ENCODE measurements at places on chromosomes 11 and 22.

DNA sequence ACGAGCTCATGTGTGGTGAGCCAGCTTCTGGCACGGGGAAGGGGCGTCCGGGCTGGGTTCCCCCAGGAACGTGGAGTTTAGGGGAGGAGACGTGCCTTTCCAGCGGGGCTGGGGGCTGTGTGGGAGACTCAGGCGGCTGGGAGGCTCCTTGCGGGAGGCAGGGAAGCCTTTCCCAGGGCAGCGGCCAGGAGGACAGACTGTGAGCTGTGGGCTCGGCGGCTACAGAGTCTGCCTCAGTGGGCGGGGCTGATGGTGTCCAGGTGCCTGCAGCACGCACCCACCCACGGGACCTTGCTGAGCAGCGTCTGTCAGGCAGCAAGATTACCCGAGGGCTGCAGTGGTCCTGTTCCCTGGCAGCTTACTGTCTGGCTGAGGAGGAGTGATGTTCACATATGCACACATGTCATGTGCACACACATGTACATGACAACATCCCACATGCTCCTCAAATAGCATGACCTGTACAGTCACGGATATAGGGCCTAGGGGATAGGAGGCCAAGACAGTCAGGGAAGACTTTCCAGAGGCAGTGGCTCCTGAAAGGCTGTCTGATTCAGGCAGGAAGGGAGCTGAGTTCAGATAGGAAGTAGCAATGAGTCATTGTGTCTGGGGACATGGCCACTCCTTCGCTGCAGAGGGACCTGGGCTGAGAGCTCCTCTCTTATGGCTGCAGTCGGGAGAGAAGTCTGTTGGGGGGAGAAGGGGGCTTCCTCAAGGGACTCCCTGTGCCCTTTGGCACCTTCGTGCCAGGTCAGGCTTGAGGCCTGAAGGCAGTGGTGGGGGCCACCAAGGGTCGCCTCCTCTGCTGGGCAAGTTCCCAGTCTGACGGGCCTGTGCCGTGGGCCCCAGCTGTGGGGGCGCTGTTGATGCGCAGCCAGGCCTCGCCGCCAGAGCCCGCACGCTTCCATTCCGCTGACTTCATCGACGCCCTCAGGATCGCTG, 23.3 kb upstream of the PPP6R3 start:
- DNase-seq = no peak

DNA sequence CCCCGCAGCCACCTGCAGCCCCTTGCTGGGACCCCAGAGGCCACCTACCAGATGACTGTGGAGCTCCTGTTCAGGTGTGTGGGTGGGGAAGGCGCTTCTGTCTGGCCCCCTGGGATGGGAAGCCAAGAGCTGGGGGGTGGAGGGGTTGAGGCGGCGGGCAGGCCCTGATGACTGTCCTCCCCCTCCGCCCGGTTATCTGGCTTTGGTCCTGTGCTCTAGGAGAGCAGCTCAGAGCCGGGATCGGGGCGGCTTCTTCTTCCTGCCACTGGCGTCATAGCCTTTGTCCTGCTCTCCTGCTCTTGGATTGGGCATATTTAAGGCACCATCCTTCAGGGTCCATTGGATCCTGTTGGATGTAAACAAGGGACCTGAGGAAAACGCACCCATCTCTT, 38.4 kb downstream of the TPCN2 start:
- no peak for DNase-seq

DNA sequence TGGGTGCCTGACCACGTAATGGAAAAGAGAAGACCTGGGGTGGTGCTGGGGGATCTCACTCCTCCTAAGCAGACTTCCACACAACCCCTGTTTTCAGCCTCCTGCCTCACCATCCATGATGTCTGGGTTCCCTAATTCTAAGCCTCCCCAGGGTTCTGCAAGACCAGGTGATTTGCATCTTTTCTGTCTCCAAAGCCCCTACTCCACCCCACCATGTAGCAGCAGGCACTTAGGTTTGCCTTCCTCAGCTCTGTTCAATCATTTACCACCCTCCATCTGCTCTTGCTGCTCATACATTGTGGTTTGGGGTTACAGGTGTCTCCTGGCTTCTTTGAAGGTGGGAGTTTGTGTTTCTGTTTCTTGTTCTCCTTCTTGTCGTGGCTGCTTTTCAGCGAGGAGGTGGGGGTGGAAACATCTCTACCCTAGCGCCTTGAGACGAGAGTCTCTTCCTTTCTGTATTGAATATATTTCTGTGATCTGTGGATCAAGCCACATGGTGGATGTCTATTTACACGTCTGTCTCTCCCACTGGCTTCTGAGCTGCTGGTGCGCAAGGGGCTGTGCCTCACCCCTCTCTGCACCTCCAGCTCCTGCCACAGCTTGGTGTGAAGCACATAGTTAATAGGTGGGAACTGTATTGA, 6.6 kb upstream of the SSTR3 start:
- DNase-seq = no peak

DNA sequence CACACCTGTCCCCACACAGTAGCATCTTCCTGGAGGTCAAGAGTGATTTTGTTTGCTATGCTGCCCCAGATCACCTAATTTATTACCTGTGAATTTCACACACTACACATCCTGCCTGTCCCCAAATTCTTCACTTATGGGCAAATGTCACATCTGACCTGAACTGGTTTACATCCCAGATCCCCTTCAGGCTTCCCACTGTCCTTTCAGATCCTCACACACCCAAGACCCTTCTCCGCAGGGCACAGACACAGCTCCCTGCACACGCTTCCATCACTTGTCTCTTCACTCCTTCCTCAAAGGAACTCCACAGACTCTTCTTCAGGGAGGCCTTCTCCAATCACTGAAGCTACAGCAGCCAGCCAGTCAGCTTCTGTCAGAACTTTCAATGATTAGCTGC, 118.7 kb upstream of the IGLL5 start:
- no peak for DNase-seq

DNA sequence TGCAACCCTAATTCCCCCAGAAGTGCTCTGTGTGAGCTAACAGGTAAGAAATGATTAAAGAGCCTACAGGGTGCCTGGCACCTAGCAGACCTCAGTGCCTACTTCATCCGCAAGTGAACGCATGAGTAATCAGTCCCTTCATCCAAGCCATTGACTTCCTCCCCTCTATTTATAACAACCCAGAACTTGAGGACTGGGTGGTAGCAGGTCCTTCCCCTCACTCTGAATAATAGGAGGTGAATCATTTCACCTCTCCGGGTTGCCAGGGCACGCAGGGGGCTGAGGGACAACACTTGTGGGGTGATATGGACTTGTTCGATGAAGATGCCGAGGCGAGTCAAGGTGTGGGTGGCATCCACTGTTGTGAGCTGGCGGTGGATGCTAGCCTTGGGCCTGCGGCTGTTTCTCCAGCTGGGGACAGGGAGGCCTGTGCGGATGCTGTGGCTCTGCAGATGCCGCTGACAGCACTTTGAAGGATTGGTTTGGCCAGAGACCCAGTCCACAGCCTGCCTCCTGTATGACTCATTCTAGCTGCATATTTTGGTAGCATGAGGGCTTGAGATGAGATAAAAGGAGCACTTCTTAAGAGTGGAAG, 11.7 kb upstream of the SORL1-AS1 start:
- no peak for DNase-seq

GRCh38 chr11:92376146-92376599, 151.6 kb downstream of the FAT3 start:
- no peak for DNase-seq

DNA sequence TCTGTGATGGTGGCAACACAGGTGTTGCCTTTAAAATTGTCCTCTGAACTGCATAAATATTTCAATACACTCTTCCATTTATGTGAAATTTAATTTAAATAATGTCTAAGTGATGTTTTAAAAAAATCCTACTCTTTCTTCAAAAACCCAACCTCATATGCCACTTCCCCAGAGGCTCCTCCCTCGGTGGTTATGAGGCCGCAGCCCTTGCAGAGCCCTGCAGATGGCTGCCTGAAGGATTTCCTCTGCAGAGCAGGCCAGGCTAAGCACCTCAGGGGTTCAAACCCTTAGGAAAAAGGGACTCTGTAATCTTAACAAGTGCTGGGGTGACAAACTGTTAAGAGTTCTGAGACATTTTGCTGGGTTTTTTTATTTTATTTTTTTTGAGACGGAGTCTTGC, 25.2 kb downstream of the MORC2 start:
- DNase-seq = no peak

GRCh38 chr11:131353766-131354165, 16.6 kb upstream of the NTM start:
- no peak for DNase-seq

GRCh38 chr11:46616551-46617133, 385 bp downstream of the HARBI1 start:
- DNase-seq = no peak

- no peak for DNase-seq
These were observed 49.7 kb upstream of the SHISAL1 start for GRCh38 chr22:44362249-44363012.

DNA sequence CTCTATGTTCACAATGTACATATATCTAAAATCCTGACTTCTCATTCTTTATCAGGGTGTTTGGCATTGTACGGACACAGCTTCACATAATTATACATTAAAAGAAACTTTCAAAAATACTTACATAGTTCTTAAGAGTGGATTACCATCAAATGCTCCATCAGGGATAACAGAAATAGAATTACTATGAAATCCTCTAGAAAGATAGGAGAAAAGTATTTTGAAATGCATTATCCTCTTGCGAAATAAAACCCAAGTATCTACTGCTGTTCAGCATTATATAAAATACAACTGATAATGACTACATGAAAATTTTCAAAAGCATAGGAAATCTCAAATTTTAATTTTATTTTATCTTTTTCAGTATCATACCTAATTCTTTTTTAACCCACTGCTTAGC, 17.8 kb upstream of the CCDC34 start:
- DNase-seq = no peak

- DNase-seq = no peak
These were observed 221.7 kb upstream of the BLID start for GRCh38 chr11:122337704-122338103.

DNA sequence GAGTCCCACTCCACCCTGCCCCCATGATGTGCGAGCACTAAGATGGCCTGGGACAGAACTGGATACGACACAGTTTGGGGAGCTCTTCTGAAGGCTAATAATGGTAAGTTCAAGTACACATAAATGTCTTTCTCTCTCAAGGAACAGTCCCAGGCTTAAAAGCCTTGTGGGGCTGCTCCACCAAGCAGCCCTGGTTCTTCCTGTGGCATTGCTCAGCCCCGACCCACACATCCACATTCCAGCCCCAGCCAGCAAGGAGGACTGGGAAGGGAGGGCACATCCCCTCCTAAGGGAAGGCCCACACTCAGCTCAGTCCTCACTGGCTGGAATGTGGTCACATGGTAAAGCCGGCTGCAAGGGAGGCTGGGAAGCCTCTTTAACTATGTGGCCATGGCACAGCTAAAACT, 13.3 kb upstream of the MB start:
- no peak for DNase-seq

DNA sequence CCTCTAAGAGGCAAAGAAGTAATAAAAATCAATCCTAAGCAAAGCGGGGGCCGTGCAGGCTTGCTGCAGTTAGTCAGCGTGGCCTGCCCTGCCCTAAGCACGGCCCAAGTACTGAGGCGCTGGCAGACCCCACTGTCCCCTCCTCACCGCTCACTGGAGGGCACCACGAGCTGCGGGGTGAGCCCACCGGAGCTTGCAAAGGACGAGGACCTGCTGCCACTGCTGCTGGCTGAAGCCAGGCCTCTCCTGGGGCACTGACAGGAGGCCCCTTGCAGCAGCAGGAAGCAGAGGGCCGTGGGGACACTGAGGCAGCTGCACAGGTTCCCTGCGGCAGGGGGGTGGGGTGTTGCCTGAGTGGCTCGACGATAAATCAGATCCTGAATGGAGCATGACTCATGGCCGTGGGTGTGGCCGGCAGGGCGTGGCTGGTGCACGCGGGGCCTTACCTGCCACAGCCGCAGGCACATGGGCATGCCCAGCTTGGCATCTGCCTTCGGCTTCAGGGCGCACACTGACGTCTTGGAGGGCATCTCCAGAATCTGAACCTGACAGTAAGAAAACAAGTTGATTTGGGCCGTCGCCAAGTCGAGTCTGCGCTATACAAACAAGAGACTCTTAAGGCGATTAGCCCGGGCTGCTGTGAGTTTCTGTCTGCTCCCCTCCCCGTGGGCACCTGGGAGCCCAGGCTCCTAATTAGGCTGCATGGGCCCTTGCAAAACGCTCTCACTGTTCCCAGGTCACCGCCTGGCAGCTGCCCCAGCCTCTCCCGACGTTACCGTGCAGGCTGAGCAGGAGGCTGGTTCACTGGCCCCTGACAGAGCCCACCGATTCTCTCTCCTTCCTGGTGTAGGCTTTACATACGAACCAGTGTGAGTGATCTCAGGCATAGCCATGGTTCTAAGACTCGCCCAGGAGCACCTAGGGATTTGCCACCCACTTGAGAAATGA, 45.9 kb downstream of the TBX1 start:
- no peak for DNase-seq

DNA sequence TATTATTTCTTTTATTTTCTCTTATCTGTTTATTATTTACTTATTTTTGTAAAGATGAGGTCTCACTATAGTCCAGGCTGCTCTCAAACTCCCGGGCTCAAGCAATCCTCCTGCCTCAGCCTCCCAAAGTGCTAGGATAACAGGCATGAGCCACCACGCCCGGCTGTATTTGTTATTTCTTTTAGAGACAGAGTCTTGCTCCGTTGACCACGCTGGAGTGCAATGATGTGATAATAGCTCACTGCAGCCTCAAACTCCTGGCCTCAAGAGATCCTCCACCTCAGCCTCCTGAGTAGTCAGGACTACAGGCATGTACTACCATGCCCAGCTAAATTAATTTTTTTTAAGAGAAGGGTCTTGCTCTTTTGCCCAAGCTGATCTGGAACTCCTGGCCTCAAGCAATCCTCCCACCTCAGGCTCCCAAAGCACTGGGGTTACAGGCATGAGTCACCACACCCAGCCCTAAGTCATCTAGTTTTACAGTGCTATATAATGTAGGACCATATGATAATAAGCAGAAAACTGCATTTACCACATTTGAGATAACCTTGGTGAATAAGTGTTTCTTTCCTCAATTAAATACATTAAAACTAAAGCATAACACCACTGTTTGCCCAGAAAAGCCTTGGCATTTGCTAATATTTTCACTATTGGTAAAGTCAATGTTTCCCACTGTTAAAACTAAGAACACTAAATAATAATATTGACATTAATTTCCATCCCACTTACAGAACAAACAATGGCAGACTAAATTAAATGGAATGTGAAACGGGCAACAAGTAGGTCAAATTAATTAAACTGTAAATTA, 127.5 kb downstream of the SIK3 start:
- DNase-seq = no peak

Data from activated B cell treated with CpG ODN at 0.5 μM for 24 hours (primary cell).